ENCODE measurements at places on chromosomes 7 and 10.

GRCh38 chr7:150944066-150945042 lies 33.8 kb downstream of the KCNH2 start:
- DNase-seq = no peak

DNA sequence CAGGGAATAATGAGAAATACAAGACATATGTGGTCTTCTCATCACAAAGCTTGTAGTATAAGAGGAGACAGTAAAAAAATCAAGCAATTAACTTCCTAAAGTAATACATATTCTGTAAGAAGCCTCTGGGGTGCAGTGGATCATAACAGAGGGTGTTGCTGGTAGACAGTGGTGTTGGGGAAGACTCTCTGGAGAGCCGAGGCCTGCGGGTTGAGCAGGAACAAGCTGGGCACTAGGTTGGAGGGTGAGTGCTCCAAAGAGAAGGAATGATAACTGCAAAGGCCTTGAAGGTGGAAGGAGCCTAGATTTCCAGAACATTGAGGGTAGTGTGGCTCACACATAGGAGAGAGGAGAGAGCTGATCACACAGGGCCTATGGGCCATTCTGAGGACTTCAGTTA lies 1.5 kb downstream of the GIMAP4 start:
- no peak for DNase-seq

DNA sequence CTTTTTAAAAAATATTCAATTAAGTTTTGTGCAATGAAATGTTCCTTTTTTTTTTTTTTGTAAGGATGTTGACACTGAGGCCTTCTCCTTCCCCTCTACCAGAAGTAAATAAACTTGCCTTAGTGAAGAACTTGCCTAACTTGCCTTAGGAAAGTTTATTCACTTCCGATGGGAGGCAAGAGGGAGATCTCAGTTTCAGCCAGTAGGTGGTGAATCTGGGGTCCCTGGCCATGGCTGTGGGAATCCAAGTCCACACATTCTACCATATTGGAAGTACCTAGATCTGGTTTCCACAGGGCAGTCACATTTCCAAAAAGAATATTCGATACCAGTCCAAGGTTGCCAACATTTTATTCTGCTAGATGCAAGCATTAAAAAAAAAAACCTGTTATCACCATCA lies 270.9 kb downstream of the CCSER2 start:
- no peak for DNase-seq

DNA sequence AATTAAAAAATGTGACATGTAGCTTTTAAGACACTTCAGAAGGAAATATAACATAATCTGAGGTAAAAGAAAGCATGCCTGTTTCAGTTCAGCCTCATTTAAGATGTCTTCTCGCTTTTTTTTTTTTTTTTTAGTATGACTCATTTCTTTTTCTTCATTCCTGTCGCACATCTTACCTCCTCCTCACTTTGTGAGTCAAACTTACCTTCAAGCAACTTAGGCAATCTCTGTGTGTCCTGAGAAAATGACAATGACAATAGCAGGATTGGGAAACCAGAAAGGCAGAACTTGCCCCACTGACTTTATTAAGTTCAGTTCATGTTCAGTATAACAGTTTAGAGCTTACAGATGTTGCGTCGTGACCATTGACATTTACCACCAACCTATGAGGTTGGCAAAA lies 7.7 kb downstream of the PTN start:
- no peak for DNase-seq

GRCh38 chr7:123154231-123154860 lies 45.4 kb downstream of the SLC13A1 start:
- no peak for DNase-seq

GRCh38 chr7:91239772-91240171 lies 24.5 kb upstream of the FZD1 start:
- DNase-seq = no peak

DNA sequence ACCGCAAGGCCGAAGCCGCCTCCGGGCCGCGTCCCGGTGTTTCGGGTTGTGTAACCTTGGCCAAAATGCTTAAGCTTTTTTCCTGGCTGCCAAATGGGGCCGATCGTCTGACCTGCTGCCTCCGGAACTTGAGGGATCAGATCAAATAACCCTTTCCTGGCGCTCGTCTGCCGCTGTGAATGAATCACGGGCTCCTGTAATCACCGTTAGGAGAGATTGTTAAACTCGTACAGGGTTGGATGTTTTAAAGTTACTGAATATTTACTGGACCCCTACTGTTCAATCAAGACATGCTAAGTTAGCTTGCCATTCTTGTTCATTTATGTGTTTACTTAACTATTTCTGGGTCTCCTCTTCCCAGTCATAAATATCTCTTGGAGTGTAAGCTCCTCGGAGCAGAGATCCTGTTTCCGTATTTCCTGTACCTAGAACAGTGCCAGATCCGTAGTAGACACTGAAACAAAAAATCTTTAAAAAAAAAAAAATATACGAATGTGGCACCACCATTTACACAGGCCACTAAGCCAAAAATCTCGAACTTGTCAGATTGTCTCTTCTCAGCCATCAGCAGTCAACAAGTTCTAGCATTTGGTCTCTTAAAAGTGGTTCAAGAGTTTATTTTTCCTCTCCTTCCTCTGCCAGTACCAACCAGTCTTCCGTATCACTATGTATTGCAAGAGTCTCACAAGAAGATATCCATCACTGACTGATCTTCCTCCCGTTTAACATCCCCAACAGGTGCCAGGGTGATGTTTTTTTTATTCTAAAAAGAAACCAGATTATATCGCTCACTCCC lies 650 bp upstream of the TM9SF3 start:
- peak; percentile 51 for DNase-seq

- no peak for DNase-seq
These were observed 35.4 kb downstream of the JMJD1C start for GRCh38 chr10:63430091-63430998.

GRCh38 chr7:114988755-114989375 lies 67.0 kb downstream of the MDFIC start:
- DNase-seq = no peak

DNA sequence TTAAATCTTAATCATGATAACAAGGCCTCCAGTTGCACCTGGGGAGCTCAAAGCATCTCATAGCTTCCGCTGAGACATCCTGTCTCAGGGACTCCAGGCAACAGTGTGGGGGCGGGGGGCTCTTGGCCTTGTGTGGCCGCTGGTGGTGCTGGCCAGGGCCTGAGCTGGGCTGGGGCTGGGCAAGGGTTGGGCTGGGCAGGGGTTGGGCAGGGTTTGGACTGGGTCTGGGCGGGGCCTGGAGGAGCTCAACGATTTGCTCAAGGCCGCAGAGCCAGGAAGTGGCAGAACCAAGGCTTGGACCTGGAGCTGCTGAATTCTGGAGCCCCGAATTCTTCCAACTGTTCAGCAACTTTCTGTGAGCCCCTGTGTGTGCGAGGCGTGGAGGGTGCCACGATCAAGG lies 37.9 kb upstream of the PSMG3 start:
- no peak for DNase-seq

GRCh38 chr10:120794390-120794789 lies 56.8 kb upstream of the WDR11 start:
- DNase-seq = no peak

GRCh38 chr10:58704671-58705141 lies 192.0 kb downstream of the BICC1 start:
- no peak for DNase-seq

GRCh38 chr10:103911021-103911459 lies 6.9 kb downstream of the STN1 start:
- DNase-seq = peak; percentile 16

DNA sequence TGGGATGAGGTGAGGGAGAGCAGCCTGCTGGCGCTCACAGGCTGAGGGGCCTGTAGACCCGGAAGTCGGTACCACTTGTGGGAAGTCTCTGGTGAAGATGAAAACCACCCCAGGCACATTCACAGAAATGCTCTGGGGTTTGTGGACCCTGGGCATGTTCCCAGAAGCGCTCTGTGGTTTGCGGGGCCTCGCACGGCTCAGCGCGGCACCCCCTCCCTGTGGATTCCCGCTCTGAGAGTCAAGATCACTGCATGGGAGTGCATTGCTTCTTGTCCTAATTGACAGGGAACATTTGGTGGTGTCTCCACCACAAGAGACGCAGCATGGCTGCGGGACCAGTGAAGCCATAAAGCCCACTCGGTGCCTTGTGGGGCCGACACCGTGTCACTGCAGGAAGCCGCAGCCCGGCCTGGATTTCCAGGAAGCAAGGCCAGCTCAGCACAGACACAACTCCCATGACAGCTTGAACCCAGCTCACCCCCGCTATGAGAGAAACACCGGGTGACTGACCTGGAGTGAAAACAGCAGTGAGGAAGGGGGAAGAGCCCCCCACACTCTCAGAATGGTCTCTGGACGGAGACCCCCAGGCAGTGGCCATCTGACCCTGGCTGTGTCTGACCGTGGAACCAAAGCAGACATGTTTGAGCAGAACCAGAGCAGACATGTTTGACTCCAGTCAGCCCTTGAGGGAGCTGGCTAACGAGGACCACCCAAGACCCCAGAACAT lies 157.2 kb downstream of the PTPRN2 start:
- DNase-seq = no peak

DNA sequence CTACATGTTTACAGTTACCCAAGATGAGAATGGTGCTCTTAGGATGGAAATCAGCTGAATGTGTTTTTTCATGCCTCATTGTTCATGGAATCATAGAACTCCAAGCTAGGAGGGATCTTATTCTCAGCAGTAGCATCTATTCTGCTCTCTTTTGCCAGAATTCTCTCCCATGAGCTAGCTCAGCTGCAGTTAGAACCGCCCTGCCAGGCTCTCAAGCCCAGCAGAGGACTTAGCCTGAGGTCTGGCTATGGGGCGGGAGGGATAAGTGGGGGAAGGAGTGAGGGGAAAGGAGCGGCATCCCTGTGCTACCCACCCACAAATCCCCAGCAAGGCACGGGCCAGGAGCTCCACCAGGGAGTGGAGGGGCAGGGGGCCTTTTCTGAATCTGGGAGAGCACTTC lies 120.7 kb upstream of the PLXNA4 start:
- DNase-seq = no peak

DNA sequence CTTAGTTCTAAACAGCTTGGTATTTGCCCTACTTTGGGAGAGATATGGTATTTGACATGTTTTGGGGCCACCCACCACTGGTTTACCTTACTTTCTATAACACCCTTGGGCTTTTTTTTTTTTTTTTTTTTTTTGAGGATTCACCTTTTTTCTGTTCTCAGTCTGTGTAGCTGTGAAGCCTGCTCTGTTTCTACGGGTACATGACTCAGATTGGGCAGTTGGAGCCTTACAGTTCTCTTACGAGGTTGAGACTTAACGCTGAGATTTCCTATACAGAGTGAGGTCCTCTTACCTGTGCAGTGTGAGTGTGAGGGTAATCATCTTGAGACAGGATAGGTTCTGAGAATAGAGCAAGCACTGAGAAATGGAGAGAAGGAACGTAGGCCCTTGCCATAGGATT lies 77.5 kb downstream of the CDK13 start:
- no peak for DNase-seq

Data from effector CD8-positive, alpha-beta T cell (primary cell).